ENCODE measurements at places on chromosomes 7 and 10.

- no peak for DNase-seq
Observed at GRCh38 chr7:41869091-41869490, 166.2 kb upstream of the INHBA start.

- no peak for DNase-seq
Observed at GRCh38 chr10:12180221-12180974, 15.3 kb downstream of the NUDT5 start.

- no peak for DNase-seq
Observed at GRCh38 chr7:90421651-90422050, 18.4 kb downstream of the CLDN12 start.

DNA sequence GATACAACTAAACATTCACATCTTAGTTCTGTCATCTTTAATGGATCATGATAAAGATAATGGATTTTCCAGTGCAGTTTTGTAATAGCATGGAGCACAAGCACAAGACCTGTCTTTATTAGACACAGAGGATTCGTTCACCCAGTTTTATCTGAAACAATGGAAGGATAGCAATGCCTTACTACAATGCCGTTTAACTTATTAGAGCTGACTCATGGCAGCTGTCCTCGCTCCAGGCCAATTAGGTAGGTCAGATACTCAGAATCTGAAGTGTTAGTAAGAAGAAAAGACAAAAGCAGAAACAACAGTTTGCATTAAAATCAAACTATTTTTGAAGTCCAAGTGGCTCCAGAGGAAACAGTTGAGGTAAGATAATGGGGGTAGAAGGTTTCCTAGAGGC lies 12.8 kb downstream of the OR13A1 start:
- DNase-seq: no peak

GRCh38 chr7:101740981-101741725 lies 76.3 kb upstream of the CUX1 start:
- no peak for DNase-seq

DNA sequence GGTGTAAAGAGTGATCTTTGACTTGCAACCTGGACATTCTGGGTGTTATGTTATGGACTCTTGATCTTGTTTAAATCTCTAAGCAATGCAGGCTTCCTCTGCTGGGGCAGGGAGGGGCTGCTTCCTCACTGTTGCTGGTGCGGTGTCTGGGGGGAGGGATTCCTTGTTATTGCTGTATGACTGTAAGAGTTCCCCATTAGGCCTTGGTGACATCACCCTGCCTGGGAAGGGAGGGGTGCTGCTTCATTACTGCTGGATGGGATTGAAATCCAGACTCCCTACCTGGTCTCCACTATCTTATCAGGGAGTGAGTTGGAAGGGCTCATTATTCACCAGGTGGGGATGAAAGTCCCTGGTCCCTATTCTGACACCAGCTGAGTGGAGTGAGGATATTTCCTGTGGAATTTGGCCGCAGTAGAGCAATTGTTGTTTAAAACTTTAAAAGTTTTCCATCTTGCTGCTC lies 8.8 kb downstream of the OGDH start:
- DNase-seq: no peak

DNA sequence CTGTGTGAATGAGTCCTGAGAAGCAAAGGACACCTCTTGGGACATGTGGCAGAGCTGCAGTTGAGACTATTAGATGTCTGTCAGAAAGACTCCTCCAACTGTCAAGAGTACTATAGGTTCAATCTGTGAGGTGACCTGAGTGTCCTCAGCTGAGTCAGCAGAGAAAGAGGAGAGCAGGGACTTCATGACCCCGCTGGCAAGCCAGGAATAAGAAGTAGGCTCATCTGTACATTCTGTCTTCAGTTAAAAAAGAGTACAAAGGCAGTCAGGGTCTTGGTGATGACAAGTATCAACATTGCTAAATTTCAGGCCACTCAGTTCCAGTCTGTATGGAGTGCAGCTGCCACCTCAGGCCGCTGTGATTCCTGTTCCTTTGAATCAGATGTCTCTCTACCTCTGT lies 25.1 kb downstream of the HECTD2 start:
- no peak for DNase-seq
